ENCODE measurements at places on chromosomes 12 and 14.
A peak's percentile ranks its signal among the peaks of the same experiment; 100 is the strongest.

GRCh38 chr14:52111583-52111982 lies 42.7 kb upstream of the NID2 start:
- no peak for DNase-seq

DNA sequence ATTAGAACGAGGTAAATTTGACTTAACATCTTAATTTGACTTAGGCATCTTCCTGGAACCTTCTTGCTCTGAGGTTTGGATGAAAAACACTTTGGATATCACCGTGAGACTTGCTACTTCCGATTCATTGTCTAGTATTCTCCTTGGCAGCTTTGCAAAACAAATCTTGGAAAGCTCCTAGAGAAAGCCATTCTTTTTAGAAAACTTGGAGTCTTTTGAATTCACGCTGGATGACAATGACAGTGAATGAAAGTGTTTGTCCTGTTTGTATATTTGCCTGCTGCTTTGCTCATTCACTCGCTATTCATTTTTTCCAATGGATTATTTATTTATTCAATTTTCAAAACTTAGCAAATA lies 222.1 kb upstream of the HMGA2 start:
- no peak for DNase-seq

DNA sequence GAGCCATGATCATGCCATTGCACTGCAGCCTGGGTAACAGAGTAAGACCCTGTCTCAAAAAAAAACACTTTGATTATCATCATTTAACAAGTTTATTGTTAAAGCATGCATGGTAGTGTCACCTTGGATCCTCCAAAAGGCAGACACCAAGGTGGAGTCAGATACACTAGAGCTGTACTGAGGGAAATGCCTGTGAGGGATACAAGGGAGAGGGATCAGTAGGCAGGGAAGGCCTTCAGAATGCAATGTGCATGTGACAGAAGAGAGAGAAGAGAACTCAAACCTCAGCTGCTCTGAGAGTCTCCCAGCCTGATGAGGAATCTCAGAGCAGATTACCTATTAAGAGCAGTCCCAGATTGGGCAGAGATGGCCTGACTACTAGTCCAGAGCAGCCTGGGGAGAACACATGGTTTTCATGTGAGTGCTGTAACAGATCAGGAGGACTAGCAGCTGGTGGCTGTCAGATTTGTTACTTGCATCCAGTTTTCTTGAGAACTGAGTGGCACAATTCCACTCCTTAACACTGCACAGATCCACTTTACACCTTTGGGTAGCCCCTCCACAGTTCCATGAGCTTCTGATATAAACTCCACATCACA lies 38.0 kb upstream of the A2ML1 start:
- DNase-seq: no peak

- DNase-seq: no peak
These were observed 253.7 kb downstream of the MSRB3 start for GRCh38 chr12:65532162-65532561.

DNA sequence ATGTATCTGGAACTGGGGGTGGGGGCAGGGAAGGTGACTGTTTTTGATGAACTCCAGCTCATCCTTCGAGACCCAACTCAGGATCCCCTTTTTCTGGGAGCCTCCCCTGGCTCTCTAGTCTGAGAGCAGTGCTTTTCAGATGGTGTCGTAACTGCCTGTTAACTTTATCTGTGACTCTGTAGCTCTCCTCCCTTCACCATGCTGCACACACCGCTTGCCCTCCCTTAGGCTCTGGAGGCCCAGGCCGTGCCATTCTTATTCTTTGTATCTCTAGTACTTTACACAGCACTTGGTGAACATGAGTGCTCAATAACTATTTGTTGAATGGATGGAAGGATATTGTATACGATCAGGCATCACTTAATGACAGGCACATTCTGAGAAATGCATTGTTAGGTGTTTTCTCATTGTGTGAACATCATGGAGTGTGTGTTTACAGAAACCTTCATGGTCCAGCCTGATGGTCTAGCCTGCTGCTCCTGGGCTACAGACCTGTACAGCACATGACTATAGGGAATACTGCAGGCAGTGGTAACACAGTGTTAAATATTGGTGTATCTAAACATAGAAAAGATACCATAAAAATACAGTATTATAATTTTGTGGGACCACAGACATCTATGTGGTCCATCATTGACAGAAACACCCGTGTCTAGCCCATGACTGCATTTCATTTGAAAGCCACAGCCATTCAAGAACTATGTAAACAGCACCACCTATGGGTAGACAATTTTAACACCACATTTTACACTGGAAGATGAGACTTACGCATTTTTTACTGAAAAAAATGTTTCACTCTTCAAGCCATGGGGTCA lies 91.8 kb downstream of the EML1 start:
- no peak for DNase-seq

- no peak for DNase-seq
These were observed 284.9 kb downstream of the RAD51B start for GRCh38 chr14:68104518-68104917.

DNA sequence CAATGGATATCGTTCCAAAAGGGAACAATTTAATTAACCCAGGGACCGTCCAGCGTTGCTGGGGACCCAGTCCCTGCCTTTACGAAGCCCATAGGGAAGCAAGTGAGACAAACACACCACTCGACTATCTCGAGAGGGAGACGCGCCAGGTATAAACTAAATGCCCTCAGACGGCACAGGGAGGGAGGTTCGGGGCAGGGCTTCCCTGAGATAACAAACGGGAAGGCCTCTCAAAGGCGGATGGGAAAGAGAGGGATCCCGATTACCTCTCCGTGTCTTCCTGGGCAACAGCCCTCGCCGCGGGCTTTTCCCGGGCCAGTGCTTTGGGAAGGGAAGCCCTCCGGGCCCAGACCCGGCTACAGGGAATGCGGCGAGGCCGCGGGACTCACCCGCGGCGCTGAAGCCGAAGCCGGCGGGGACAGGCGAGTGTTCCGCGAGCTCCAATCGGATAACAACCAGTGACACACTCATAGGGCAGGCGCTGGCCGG lies 390 bp downstream of the BRAP start:
- no peak for DNase-seq

GRCh38 chr14:71371711-71372396 lies 464.6 kb downstream of the PCNX1 start:
- no peak for DNase-seq

DNA sequence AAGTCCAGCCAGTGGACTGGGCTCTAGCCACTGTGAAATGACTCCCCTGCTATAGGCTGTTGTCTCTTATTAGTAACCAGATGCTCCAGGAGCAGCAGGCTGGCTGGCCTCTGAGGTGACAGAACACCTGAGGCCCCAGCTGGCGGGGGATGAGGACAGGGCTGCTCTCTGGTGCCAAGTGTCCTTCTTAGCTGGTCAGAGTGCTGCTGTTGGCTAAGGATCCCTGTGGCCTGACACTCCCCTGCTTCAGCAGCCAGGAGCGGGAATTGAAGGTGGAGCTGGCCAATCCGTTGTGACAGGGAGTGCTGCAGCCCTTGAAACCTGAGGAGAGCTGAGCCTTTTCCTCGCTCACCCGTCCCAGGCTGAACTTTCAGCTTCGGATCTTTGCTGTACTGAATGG lies 30.7 kb downstream of the TMEM229B start:
- no peak for DNase-seq

DNA sequence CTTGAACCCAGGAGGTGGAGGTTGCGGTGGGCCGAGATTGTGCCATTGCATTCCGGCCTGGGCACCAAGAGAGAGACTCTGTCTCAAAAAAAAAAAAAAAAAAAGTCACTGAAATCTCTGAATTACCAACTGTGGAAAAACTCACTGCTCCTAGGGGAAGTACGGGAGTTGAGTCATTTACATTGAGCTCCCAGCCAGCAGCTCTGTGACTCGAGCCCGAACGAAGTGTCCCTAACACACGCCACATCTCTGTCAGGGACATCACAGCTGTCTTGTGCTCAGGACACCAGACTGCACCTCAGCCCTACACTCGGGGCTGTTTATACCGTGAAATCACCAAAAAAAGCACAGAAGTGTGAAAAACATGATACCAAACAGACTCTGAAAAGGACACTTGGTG lies 21.1 kb downstream of the ATP6V0A2 start:
- DNase-seq: no peak

- no peak for DNase-seq
These were observed 4.2 kb downstream of the MUCL1 start for GRCh38 chr12:54858562-54858961.

DNA sequence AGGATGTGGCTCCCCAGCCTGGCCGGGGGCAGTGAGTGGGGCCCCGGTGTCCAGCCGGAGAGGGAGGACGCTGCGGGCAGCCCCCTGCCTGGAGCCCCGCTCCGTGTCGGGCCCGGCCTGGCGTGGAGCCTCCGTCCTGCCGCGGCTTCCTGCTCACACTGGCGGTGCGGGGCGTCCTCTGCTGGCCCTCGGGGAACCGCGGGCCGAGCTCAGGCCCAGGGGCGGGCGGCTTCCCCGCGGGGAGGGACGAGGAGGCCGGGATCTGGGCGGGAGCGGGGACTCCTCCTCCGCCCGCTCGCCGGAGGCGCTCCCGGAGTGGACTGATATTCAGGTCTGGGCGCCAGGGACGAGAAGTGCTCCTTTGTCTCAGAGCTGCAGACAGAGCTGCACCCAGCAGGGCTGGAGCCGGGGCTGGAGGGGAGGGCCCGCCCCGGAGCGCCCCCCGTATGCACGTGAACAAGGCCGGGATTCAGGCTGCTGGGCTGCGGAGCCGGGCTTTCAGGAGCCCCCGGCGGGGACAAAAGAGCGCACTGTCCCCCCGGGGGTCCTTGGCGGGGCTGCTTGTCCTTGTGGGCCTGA lies 2.2 kb downstream of the MMP17 start:
- no peak for DNase-seq

DNA sequence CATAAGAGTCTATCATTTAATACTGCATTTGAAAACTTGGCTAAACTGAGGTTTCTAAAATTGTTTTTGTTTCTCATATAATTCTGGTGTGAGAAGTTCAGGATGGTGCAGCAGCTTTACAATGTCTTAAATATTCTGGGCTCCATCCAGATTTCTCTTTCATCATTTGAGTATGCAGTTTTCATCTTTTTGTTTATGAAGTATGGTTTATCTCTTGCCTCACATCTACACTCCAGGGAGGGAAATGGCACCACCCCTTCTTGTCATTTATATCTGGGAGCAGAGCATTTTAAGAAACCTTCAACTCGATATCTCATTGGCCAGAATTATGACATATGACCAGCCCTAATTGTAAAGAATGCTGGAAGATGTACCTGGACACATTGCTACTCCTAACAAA lies 24.3 kb downstream of the GEMIN2 start:
- no peak for DNase-seq

DNA sequence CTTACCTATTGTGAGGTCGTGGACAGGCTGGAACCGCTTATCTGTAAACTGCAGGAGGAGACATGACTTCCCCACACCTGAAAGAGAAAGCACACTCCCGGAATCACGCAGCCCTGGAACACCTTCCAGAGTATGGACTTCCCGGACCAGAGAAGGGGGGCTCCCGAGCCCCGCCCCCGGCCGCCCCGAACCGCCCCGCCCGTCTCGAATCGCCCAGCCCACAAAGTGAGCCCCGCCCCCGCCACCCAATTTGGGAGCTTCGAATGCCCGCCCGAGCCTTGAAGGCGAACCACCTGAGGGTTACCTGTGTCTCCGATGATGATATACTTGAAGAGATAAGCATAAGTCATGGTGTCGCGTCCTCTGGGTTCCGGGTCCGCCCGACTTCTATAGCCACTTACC lies 235 bp downstream of the RAB2B start:
- DNase-seq: peak; percentile 84

DNA sequence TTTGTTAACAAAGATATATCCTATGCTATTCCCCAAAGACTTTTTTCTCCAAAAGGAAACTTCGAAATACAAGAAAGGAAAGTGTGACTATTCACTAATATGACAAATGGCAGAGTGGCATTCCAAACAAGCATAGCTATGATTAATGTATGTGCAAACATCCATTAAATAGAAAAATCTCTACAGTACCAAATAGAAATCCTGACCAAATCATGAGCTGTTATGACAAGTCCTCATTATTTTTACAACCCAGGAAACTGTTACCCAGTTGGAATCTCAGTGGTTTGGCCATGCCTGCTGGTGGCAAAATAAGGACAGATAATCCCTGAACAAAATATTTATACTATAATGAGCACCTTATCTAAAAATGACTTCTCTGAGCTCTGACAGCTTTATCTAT lies 202.1 kb downstream of the SEC23A start:
- no peak for DNase-seq

DNA sequence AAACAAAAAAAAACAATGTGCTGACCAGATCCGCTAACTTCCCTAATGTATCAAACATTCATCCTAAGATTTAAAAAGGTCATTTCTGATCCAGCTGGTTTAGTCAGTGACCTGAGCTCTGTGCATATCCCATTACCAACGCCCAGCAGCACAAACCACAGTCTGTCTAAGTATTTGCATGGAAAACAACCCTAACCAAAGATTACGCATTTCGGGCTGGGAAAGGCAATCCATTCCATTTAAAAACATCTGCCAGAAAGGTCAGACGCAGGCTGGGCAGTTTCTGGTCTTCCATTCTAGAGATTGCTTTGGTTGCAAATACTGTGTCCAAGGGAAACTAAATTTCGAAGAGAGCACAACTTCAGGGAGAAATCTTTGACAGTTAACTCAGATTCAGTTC lies 234.9 kb downstream of the FLRT2 start:
- no peak for DNase-seq

GRCh38 chr12:48420039-48420775 lies 52.2 kb upstream of the ANP32D start:
- no peak for DNase-seq

- DNase-seq: no peak
These were observed 104.7 kb downstream of the PLEKHA5 start for GRCh38 chr12:19234171-19234704.

DNA sequence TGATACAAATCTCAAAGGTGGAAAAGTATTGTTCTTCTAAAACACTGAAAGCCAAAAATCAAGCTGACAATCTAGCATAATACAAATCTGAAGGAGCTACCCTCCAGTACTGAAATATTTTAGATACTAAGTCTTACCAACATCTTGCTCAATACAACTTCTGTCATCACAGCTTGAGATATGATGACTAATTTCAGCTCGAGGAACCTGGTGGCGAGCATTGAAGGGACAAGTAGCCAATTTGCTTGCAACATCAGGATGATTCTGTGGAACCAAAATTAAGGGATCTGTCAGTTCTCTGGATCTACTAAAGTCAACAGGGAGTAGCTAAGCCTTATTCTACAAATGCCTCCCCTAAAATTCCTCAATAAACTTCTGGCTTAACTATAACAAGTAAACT lies 10.4 kb downstream of the GTSF1 start:
- no peak for DNase-seq

DNA sequence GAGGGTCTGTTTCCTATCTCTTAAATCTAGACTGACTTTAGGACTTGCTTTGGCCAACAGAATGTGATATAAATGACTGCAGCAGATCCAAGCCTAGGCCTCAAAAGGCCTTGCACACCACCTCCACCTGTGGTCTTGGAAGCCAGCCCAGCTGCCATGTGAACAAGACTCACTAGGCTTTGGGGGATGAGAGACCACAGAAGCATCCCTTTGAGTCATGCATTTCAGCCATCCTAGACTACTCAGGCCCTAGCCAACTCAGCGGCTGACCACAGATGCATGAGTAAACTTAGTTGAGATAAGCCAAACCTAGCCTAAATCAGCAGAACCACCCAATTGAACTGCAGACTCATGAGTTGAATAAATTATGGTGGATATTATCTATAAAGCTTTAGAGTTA lies 87.7 kb downstream of the KCNH5 start:
- DNase-seq: no peak

Data from activated naive CD4-positive, alpha-beta T cell (primary cell).